Bronchial smooth muscle cell (primary cell): ENCODE measurements at places on chromosomes 7 and 10. TPM values are rescaled to one million over a fixed set of nuclear protein-coding genes. Genes with fewer than 3 reads are reported as not detected.

HSPA12A gene
- total RNA-seq = 1.4 and 7.1 TPM in 2 replicates

WNT16 gene
- 0.09 and 0.32 TPM in 2 replicates for total RNA-seq

TMEM236 gene
- total RNA-seq = under 0.01 TPM in 1 of 2 replicates, not detected in the other

FOXI2 gene
- total RNA-seq = not detected in 2 replicates

NKX1-2 gene
- not detected in 2 replicates for total RNA-seq

FAM171A1 gene
- total RNA-seq = 11.3 and 12.4 TPM in 2 replicates

PVRIG gene
- not detected in 2 replicates for total RNA-seq

SPDYE8 gene
- total RNA-seq = not detected in 2 replicates

STRIP2 gene
- total RNA-seq = 0.77 and 7.3 TPM in 2 replicates

CFTR gene
- not detected in 2 replicates for total RNA-seq

FAM25G gene
- not detected in 2 replicates for total RNA-seq

UCMA gene
- not detected in 2 replicates for total RNA-seq

FAM25A gene
- not detected in 2 replicates for total RNA-seq

CPA4 gene
- 2.7 and 10.6 TPM in 2 replicates for total RNA-seq

BMPER gene
- total RNA-seq = 7.4 and 11.5 TPM in 2 replicates

RAPGEF5 gene
- 0.95 and 1.3 TPM in 2 replicates for total RNA-seq

TUBB8 gene
- not detected in 2 replicates for total RNA-seq

IGFBP3 gene
- 17.4 and 21.3 TPM in 2 replicates for total RNA-seq

UTF1 gene
- not detected in 2 replicates for total RNA-seq

CRTAC1 gene
- under 0.01 TPM in 1 of 2 replicates, not detected in the other for total RNA-seq

CFAP46 gene
- 0.95 and 1.2 TPM in 2 replicates for total RNA-seq

CH25H gene
- total RNA-seq = 0.26 and 0.47 TPM in 2 replicates

SLC26A5 gene
- total RNA-seq = under 0.01 TPM in 1 of 2 replicates, not detected in the other

LAMB4 gene
- under 0.01 TPM in 2 replicates for total RNA-seq

SLC39A12 gene
- total RNA-seq = 0.09 TPM in 1 of 2 replicates, not detected in the other

ELN gene
- total RNA-seq = 6.5 and 19.7 TPM in 2 replicates

TCERG1L gene
- total RNA-seq = not detected in 2 replicates

NPTX2 gene
- total RNA-seq = under 0.01 TPM in 1 of 2 replicates, not detected in the other
